ENCODE measurements at places on chromosomes 2 and 18.

GRCh38 chr2:216574046-216574445, 59.2 kb upstream of the IGFBP2 start:
- no peak for DNase-seq

- no peak for DNase-seq
Measured at GRCh38 chr18:71760541-71760940, 783.6 kb downstream of the CBLN2 start.

GRCh38 chr18:5738526-5738925, 156.8 kb downstream of the TMEM200C start:
- DNase-seq = no peak

DNA sequence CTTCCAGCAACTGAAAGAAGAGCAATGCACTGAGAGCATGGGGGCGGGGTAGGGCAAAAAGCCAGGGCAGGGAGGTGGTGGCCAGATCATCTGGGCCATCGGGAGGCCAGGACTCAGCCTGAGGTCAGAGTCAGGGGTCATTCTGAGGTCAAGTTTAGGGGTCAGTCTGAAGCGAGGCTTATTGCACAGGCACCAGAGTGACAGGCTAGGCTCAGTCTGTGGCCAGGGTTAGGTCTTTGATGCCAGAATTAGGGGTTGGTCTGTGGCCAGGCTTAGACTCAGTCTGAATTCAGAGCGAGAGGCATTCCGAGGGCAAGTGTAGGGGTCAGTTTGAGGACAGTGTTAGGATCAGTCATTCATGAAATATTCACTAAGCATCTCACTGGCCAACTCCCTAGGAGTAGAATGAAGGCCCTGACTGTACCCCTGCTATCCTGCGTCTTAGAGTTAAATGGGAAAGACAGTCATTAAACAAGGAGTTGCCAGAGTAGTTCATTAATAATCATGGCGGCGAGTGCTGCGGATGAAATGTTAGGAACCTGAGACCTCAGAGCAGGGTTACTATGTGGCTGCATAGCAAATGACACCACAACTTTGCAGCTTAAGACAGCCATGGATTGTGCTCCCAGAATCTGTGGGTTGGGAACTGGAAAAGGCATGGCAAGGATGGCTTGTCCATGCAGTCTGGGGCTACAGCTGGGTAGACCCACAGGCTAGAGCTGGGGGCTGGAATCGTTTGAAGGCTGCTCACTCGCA, 198.7 kb downstream of the CYP26B1 start:
- no peak for DNase-seq

DNA sequence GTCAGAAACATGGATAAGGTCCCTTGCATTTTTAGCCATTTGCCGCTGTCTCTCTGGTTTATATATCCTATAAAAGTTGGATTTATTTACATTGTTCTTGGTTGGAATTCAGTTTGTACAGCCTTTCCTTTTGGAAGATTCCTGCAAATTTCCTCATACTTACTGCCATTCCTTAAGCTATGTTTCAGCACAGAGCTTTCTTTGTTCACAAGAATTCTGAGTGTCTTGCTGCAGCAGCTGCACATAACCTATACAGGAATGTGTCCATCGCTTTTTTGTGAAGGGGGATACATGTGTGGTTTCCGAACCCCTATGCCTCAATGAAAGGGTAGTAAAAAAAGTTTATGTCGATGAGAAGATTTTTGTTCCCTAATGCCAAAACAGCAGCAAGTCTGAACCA, 48.3 kb upstream of the CCDC68 start:
- no peak for DNase-seq

DNA sequence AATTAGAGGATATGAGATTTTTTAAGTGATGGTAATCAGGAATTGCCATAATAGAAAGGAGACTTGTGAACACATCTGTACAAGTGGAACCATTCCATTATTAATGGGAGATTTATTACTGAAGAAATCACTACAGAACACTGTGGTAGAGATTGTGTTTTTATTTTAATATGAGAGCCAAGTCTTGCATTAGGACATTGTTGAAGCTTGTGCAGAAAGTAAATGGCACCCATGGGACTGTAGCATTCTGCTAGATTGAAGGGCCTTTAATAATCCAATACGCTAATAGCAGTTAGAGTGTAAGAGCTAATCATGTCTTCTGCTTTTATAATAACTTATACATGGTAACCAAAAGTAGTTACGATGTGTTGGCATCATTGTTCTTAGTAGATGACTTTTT, 83.6 kb downstream of the VRK2 start:
- no peak for DNase-seq

DNA sequence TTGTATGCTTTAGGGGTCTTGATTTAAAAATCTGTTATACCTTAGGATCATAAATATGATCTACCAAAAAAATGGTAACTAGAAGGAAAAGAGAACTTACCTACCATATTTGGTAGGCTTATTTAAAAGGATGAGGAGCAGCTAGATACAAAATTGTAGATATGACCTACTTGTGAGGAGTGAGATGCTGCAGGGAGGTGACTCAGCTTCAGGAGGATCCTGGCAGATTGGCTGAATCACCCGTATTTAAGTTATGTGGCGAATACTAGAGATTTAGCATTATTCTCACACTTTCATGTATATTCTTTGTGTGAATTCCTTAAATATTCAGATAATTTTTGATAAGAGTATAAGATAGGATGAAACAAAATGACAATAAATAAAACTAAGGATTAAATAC, 657.3 kb upstream of the LINC00305 start:
- DNase-seq = no peak

DNA sequence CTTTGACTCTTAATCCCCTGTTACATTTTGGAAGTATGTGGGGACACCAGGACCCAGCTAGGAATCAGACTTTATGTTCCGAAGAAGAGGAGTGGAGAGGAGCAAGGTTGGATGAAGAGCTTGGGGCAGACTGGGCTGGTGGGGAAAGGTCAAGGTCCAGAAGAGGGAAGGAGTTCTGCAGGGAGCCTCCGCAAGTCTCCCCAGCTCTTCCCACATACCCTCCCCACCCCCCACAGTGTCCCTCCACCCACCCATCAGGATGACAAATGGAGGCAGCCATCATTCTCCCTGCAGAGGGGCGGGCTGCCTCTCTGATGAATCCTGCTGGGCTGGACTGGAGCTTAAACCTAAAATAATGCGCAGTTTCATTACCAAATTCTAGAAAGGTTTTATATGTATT, 77.2 kb downstream of the ACKR3 start:
- no peak for DNase-seq

DNA sequence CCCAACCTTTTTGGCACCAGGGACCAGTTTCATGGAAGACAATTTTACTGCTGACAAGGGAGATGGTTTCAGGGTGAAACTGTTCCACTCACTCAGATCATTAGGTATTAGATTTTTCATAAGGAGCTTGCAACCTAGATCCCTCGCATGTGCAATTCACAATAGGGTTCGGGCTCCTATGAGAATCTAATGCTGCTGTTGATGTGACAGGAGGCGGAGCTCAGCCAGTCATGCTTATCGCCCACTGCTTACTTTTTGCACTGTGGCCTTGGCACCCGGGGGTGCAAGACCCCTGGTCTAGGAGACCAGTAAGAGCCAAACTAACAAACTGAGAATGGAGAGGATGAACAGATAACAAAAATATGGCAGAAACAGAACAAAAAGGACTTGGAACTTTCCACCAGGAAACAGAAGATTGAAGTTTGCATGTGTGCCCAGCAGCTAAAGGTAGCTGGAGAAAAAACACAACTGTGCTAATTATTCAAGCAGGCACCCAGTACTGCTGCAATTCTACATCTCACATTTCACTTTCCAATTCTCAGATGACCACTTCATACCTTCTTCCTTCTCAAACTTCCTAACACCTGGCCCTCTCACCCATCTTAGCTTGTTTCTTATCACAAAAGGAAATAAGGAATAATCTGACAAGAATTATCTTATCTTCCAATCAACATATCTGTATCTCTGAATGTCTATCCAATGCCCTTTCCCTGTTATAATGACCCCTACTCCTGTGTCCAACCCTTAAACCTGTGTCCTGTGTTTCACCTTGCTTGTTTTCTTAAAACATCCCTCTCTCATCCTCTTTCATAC, 24.8 kb downstream of the SP3 start:
- no peak for DNase-seq

DNA sequence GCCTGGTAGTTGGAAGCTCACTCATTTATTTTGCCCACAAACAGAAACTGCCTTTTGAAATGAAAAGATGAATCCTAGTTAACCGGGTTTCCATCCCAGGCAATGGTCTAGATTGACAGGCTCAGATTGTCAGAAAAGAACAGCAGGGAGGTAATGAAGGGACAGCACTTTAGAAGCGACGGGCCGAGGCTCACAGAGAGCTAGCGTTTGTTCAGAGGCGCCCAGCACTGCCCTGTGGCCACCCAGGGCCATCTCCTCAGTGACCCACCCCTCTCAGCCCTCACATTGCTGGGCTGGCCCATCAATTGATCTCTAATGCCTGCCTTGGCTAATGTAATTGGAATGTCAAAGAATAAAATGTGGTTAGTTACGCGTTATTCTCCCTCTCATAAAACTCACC, 304.8 kb downstream of the CDCA7 start:
- no peak for DNase-seq

Measured in mesothelial cell of epicardium (in vitro differentiated cells).